Activated CD4-positive, alpha-beta T cell treated with anti-CD3 and anti-CD28 coated beads, Interleukin-2, amount 50 U/mL, for 24 hours (primary cell): ENCODE measurements at places on chromosomes 3 and 15.

GRCh38 chr3:174439331-174440252, 419.5 kb upstream of the NAALADL2 start:
- no peak for DNase-seq

- no peak for DNase-seq
Measured at GRCh38 chr3:126081618-126082361, 2.1 kb downstream of the SLC41A3 start.

DNA sequence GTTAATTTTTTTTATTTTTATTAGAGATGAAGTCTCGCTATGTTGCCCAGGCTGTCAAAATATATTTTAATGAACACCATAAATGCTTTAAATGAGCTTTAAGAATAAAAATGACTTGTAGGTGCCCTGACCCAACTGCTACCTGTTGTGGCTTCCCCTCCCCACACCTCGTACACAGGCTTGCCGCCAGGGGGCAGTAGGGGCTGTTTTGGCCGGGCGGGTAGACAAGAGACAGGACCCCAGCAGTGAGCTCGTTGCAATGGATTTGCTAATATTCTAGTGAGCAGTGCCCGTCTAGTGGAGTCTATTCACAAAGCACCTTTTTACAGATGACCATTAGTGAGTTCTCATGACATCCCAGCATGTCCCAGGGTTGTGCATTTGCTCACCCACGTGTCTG, 418.1 kb downstream of the OCA2 start:
- DNase-seq: no peak

GRCh38 chr3:131795390-131796090, 239.3 kb downstream of the CPNE4 start:
- DNase-seq: no peak

DNA sequence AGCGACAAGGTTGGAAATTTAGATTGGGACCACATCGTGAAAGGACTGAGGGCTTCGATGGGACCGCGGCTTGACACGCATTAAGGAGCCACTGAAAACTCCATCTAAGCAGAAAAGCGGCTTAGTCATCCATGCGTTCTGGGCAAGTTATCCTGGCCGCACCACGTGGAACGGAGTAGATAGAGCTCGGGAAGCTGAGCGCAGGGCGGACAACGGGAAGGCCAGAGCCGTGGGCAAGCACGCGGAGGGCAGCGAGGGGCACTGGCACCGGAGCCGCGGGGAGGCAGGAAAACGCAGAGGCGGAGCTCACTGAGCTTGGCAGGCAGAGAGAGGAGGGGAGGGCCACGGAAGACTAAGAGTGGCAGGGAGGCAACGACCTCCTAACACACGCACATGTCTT, 61.3 kb upstream of the VGLL4 start:
- DNase-seq: no peak

- DNase-seq: no peak
Measured at GRCh38 chr3:13148561-13149329, 75.5 kb upstream of the IQSEC1 start.

- DNase-seq: no peak
Measured at GRCh38 chr15:48794697-48795134, 16.2 kb downstream of the CEP152 start.

GRCh38 chr3:156321945-156322344, 201.6 kb downstream of the KCNAB1 start:
- no peak for DNase-seq

DNA sequence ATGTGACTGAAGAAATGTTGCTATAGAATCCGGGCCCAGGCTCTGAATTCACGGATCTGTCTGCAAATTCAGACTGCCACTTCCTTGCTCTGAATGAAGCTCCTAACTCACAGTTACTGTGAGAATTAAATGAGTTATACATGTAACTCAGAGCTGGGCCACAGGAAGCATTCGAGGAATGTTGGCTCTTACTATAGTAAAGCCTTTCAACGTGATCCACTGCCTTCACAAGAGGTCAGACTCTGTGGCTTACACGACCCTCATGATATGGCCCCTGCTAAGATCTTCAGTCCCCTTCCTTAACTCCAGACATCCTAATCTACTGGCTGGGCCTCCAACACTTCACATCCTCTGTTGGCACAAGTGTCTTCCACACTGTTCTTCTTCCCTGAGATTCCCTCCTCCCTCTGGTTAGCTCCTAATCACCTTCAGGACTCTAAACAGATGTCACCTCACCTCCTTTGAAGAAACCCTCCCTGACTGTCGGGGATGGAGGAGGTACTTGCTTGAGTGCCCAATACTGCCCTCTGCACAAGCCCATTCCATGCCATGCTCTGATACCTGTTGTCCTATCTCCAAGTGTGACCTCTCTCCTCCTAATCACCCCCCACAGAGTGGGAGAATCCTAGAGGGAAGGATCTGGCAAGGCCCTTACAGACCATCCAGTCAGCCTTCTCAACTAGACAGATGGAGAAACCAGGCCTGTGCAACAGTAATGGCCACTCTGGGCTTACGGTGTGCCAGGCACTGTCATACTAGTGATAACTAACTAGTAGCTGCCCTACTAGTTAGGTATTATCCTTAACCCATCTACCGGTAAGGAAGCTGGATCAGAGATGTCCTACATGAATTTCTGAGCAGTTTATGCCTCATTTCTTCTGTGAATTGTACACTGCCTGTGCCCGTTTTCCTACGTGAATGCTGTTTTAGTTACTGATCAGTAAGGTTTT, 1.3 kb downstream of the ACTR8 start:
- no peak for DNase-seq

GRCh38 chr3:44355362-44356033, 16.9 kb downstream of the TCAIM start:
- DNase-seq: no peak

DNA sequence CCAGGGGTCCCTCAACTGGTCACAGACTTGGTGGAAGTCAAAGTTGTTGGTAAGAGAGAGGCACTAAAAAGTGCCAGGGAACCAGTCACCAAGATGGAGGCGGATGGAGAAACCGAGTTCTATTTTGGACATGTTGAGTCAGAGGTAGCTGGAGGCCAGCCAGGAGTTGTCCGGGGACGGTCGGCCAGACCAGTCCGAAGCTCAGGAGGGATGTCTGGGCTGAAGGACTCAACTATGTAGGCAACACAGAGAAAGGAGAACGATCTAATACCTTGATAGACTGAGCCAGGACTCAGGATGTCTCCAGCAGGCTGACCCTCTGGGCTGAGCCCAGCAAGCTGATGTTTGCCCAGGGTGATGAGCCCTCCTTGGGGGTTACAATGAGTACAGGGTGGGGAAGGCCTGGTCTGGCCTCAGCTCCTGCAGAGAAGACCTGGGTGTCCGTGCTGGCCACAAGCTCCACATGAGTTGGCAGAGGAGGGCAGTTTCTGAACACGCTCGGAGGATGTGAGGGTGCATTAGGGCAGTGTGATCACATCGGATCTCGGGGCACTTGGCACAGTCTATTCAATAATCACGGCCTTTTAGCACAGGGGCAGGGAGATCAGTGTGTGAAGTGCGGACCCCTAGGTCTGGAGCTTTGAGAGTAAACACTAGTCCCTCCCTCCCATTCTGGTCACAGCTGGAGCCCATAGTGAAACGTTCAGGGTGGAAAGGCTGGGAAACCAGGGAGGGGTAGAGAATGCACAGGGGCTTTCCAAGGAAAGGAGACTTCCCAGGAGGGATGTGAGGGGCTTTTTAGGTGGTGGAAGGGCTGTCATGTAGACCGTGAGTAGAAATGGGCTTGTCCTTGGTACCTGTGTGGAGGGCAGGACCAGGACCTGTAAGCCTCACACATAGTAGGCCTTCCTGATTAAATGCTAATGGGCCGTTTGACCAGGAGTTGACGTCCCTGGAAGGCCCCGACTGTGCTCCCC, 111.9 kb downstream of the ETFA start:
- DNase-seq: no peak

GRCh38 chr3:163126115-163126514, 1629.5 kb downstream of the OTOL1 start:
- DNase-seq: no peak

DNA sequence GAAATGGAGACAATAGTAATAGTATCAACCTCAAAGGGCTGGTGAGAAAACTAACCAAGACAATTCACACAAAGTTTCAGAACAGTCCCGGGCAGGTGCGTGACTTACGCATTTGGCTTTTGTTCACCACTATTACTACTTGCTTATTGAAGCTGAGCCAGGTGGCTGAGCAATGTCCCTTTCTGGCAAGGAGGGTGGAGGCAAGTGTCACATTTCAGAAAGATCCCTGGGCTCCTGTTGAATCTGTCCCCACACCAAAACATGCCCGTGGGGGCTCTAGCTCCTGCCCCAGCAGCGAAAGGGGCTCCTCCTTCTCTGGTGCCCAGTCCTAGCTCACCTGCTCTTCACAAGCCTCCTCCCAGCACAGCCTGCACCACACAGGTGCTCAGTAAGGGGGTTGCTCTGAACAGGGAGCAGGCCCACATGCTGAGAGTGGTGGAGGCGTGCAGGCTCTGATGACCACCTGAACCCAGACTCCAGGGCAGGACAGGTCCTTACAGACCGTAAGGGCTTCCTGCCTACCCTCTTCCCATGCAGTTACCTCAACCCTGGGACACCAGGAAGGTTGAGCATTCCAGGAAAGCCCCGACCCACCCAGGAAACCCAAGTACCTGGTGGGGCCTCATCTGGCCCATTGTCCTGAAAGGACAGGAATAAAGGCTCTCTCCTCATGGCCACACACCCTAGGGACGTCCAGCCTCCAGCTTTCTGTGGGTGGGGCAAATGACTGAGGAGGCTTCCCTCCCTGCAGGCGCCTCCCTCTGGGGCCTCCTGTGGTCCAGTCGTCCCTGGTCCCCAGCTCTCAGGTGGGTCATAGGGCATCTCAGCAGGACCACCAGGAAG, 32.6 kb downstream of the SEMA7A start:
- no peak for DNase-seq

- no peak for DNase-seq
Measured at GRCh38 chr3:39000008-39000450, 51.7 kb downstream of the SCN11A start.

DNA sequence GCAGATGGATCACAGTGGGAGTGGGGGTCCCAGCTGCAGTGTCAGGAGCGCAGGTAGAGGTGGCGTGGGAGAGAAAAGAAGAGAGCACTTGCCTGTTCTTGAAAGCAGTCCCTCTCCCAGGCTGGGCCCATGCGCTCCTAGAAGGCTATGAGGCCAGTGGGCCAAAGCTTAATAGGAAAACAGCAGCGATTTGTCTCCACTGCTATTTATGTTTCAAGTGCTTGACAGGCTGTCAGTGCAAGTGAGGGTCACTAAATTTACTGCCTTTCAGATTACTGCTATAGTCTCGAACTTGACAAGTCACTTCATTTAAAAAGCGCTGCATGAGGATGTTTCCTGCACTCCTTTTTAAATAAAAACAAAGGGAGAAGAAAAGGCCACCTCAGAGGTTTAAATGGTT, 239.5 kb downstream of the GAP43 start:
- no peak for DNase-seq
